ENCODE measurements at places on chromosomes 2 and 18.

GRCh38 chr2:176924909-176925534, 287.6 kb upstream of the HNRNPA3 start:
- DNase-seq, result peak; percentile 12

GRCh38 chr2:191878548-191879279, 31.8 kb upstream of the CAVIN2 start:
- DNase-seq, result peak; percentile 52

DNA sequence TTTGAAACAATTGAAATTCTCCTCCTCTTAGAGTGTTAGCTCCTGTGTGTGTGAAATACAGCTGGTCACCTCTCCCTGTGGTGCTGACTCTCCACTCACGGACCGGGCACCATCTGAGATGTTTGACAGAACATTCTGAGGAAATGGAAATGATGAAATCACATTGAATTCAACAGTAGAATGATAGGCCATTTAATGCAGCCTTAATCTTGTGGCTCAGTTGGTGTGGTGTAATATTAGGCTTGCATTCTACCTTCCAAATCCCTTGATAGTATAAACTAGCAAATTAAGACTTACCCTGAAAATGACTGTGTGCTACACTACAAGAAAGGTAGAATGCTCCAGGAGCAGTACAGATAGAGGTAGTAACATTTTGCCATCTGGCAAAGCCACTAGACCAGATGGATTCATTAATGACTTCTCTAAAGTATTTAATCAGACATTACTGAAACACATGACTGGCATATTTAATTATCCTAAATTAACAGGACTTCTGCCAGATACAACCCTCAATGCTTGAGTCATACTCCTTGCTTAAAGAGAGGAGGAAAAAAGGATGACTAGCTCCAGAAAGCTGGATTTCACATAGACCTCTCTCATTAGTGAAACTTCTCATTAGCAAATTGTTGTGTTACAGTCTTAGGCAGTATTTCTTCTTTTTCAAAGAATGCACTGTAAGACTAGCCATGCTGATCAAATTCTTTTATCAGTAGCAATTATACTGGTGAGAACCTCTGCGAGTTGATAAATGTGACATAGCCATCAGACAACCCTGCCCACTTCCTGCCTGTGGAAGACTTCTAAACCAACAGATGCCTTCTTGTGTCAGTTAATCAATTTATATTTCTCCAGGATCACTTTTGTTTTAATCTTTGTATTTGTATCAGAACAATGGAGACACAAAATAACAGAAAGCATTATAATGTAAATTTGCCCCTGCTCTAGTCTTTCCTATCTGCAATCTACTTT, 80.6 kb downstream of the EML6 start:
- DNase-seq, result no peak

DNA sequence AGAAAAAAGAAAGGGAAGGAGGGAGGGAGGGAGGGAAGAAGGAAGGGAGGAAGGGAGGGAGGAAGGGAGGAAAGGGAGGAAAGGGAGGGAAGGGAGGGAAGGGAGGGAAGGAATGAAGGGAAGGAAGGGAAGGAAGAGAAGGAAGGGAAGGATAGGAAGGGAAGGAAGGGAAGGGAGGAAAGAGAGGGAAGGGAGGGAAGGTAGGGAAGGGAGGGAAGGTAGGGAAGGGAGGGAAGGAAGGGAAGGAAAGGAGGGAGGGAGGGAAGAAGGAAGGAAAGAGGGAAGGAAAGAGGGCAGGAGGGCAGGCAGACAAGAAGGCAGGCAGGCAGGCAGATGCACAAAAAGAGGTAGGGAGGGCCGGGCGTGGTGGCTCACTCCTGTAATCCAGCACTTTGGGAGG, 74.9 kb downstream of the THADA start:
- DNase-seq, result no peak

DNA sequence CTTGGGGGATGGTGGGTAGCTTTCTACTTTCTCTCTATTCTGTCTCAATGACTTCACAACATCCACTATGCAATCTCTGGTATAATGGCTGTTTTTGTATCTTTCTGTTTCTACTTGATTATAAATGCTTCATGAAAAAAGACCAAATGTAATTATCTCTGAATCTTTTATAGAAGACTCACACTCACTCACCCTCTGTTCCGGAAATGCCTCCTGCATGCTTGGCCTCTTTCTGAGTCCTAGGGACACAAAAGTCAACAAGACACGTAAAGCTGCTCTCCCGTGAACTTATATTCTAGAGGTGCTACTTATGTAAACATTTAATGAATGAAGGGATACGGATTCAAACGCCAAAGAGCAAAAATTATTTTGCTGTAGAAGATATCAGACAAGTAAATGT, 502.2 kb upstream of the SOX11 start:
- DNase-seq, result peak; percentile 27

Data from Daoy (cell line).